Immature natural killer cell (primary cell): ENCODE measurements at places on chromosomes 4 and X.

DNA sequence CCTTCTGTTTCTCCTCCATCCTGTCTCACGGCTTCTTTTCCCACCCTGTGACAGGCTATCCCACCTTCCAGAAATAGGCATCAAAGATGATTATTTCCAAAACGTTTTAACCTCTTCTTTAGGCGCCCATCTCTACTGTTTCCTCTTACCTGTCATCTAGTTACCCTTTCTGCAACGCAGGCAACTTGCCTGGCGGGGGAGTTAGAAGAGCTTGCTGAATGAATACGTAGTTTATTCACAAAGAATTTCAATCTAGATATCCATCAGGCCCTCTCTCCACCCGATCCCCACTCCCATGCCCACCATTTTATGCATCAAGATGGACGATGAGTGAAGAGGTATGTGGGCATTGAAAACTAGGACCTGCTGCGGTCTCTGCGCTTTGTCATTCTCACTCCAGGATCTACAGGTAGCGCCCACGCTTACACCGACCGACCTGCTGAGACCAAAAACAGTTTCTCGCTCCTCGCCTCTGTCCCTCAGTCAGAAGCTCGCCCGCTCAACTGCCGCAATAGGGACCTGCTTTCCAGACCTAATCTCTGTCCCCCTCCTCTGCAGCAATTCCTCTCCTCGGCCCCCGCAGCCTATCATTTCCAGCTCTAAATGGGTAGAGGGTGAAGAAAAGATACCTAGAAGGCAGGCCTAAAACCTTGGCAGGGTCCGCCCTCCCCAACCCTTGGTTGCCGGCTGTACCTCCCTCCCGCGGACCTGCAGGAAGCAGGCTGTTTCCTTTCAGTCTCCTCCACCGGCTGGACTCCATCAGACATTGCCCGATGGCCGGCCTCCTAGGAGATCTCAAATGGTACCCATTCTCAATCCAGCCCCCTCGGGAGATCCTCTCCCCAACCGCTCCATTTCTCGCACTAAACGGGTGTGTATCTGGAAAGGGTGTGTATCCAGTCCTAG, 624 bp downstream of the BEX5 start:
- peak; percentile 9 for DNase-seq

DNA sequence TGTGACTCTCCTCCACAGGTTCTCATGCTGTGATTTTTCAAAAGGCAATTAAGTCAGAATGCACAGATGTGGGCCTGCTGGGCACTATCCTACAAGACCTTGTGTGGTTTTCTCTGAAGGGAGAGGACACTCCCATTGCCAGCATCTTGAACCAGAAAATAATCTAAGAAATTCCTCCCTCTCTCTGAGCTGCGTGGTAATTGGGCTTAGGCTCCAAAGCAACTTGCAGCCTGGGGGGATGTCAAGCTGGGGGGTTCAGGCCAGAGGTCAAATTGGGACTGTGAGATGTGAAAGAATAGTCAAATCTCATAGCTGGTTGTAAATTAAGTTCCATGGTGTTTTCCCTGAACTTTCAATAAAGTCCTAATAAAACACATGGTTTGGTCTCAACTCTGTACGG, 350.6 kb upstream of the SLC7A11 start:
- no peak for DNase-seq

GRCh38 chrX:12657881-12658280, 133.3 kb upstream of the PRPS2 start:
- no peak for DNase-seq

DNA sequence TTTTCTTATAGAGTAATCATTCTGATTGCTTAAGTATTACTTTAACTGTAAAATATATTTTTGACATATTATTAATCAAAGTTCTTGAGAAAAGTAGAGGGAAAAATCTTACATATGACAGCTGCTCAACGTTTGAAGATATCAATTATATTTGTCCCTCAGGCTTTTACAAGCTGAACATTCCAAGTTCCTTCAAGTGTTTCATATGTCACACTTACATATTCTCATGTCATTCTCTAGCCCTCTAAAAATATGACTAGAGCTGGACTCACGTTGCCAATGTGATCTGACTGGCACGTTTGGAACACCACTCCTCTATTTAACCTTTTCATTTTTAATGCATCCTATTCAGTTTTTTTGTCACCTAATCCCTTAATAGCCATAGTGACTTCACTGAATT, 492.9 kb downstream of the PCDH18 start:
- no peak for DNase-seq

- DNase-seq: no peak
Measured at GRCh38 chr4:145881989-145882388, 56.6 kb downstream of the ZNF827 start.

DNA sequence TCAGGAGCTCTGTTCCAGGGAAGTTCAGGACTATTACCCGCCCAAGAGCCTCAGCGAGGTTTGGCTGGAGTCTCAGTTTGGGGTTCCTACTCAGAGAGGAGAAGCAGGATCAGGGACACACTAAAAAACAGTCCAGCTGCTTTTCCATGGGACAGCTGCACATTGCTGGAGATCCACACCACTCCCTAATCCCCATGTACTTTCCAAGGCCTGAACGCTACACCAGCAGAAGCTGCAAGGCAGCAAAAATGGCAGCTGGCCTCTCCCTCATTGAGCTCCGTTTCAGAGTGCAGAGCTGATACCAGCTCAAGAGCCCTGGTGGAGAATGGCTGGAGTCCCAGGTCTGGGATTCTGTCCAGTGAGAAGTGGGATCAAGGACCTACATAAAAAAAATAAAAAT, 551.2 kb upstream of the PABPC5 start:
- DNase-seq: no peak

- DNase-seq: no peak
Measured at GRCh38 chr4:172979332-172979731, 189.3 kb upstream of the GALNT7 start.

GRCh38 chr4:175048906-175049305, 130.7 kb downstream of the ADAM29 start:
- DNase-seq: no peak

GRCh38 chr4:172857026-172857425, 311.6 kb upstream of the GALNT7 start:
- no peak for DNase-seq

DNA sequence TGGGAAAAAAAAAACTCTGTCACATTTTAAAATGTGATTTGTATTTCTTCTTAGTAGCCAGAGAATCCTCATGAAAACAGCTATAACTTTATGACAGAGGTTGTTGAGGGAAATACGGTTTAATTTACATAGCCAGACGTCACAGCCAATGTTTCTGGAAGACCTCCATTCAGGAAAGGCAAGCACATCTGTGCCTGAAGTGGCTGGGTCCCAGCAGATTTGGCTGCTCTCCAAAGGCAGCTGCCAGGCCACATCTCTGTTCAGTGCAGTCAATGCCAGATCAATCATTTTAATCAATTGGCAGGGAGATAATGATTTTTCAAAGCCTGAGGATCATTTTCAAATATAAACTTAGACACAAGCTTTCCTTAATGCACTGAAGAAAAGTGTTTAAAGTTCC, 86.5 kb upstream of the ZIC3 start:
- DNase-seq: no peak

- no peak for DNase-seq
Measured at GRCh38 chr4:148550788-148551187, 108.6 kb upstream of the NR3C2 start.

DNA sequence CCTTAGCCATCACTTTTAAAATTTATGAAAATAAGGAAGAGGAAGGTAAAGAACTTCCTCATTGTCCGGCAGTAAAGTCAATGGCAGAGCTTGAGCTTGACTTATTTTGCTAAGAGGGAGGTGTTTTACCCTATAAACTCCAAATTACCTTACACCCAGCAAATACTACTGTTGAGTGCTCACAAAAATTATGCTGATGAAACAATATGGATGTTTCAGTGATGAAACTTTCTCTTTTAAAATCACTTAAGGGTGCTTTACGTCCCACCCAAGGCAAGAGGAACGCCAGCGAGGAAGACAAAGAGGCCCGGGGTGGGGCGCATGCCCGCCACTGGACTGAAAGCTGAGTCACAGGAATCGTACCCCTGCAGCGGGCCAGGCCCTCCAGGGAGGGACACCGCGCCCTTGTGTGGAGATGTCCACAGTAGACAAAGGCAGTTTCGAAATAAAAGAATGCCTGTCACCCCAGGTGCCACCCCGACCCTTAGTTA, 560 bp upstream of the TMSB4X start:
- no peak for DNase-seq

DNA sequence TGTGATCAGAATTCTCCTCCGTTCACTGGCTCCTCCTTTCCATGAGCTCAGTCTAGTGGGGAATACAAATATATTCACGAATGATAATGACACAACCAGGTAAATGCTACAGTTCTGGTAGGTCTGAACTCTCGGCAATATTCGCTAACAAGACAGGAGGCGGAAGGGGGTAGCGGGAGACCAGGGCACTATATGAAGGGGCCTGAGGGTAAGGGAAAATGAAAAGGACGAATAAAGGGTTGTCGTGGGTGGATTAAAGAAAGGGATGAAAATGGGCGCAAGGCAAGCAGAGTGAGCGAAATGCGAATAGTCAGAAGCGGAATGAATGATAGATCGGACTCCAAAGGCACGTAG, 743 bp downstream of the NKAP start:
- peak; percentile 1 for DNase-seq

DNA sequence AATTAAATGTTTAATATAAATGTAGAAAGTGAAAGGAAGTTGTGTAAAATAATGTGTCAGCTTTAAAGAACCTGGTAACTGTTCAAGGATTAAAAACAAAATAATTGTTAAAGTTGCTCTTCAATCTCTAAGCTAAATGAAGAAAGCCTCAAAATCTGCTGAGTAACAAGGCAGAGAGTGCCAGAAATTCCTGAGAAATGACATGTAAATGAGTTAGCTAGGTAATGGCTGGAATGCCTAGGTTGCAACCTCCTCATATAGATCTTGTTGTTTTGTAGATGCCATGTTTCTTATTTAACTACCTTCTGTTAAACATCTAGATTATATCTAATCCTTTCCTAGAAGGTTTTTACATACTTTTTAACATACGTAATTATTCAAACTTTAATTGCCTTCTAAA, 763.6 kb upstream of the AGA start:
- no peak for DNase-seq

DNA sequence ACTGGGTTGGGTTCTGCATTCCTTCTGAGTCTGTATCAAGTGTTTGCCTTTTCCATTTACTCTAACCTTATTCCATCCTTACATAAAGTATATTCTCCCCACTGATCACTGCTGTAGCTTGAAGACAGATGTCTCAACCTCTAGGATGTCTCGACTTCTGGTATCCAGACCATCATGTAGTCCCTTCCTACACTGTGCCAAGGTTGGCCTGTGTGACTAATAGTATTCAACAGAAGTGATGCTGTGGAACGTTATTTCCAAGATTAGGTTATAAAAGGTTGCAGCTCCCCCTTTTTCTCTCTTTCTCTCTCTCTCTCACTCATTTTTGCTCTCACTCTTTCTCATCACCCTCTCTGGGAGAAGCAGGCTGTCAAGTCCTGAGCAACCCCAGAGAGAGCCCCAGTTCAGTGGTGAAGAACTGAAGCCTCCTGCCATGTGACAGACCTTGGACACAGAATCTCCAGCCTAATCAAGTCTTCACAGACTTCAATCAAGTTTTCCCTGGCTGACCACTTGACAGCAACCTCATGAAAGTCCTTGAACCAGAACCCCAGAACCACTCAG, 75.4 kb downstream of the PRDM5 start:
- DNase-seq: no peak

DNA sequence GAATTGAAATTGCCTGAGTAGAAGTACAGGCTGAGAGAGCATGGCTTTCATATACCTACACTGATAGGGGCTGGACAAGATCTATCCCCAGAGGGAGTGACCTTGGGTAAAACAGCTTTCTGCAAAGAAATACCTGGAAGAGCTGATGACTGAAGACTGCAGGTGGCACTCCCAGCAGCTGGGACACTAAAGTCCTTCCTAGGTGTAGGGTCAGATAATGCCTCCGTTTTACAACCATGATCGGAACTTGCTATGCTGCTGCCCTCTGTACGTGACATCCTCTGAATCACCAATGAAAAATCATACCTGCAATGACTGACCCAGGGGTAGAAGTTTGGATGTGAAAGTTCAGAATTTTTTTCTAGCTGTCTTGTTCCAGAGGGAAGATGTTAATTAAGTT, 107.2 kb upstream of the WDR1 start:
- DNase-seq: no peak

DNA sequence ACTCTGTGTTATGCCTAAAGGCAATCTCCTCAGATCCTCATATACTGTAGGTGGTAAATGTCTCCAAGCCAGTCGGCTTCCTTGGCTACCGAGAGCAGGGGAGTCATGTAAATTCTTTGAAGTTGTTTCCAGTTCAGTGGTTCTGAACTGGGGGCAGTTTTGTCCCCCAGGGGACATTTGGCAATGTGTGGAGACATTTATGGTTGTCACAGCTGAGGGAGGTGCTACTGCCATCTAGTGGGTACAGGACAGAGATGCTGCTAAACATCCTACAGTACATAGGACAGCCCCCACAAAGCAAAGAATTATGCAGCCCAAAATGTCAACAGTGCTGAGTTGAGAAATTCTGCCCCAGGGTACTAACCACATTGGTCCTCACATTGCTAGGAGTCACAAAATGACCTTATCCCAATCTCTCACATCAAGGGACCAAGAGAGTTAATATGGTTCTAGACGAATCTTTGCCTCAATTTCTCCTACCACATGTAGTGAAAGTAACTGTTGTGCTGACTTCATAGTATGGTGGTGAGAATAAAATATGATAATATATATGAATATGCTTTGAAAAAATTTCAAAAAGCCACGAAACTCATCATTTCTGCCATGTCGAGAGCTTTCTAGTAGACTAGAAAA, 104.4 kb upstream of the ARHGAP24 start:
- no peak for DNase-seq

- DNase-seq: no peak
Measured at GRCh38 chr4:53537606-53538005, 53.7 kb downstream of the LNX1 start.

DNA sequence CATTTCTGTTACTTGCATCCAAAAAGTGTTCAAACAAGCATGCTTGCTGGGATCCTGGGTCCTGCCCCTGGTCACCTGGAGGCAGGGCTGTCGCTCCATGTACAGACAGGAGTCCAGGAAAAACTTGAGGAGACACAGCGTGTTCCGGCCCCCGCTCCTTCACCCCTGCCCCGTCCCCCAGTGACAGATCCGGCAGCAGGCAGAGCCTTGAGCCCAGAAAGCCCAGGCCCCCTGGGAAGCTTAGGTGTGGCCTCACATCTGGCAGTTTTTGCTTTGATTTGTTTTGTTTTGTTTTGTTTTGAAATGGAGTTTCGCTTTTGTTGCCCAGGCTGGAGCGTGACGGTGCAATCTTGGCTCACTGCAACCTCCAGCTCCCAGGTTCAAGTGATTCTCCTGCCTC, 67.0 kb downstream of the TRMT44 start:
- DNase-seq: no peak

- DNase-seq: no peak
Measured at GRCh38 chrX:78545233-78545632, 113.9 kb downstream of the RTL3 start.

GRCh38 chr4:28117084-28117682, 1256.5 kb downstream of the STIM2 start:
- DNase-seq: no peak

GRCh38 chr4:155249016-155249566, 40.7 kb downstream of the NPY2R start:
- DNase-seq: no peak

DNA sequence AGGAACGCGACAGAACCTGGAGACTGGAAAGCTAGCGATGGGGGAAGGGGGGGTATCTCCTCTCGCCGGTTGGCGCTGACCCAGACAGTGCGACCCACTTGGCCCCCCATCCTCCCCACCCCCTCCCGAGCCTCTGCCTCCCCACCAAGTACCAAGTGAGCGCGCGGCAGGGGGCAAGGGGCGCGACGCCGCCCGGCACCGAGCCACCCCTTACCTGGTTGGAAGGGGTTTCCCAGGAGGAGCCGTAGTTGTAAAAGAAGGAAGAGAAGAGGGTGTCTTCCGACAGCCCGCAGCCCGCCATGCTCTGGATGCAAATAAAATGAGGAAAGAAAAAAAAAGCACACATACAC, 112.2 kb downstream of the DHX15 start:
- DNase-seq: no peak
